ENCODE measurements at places on chromosomes 6 and 20.
A peak's percentile ranks its signal among the peaks of the same experiment; 100 is the strongest.

DNA sequence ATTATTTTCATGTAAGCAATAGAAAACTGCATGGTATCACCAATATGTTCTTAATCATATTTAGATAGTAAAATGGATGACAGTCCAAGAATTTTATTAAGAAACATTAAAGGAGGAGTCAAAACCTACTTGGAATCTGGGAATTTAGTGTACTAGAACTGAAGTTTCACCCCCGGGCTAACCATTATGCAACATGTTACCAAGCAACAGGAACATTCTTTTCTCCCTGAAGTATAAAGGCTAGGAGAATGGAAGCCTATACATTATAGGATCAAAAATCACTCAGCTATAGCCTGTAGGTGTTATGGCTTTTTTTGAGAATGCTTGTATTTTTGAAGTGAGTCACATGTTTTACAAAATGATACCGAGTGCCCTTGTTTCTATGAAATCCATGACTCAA lies 538.3 kb downstream of the GRIK2 start:
- DNase-seq: peak; percentile 4

DNA sequence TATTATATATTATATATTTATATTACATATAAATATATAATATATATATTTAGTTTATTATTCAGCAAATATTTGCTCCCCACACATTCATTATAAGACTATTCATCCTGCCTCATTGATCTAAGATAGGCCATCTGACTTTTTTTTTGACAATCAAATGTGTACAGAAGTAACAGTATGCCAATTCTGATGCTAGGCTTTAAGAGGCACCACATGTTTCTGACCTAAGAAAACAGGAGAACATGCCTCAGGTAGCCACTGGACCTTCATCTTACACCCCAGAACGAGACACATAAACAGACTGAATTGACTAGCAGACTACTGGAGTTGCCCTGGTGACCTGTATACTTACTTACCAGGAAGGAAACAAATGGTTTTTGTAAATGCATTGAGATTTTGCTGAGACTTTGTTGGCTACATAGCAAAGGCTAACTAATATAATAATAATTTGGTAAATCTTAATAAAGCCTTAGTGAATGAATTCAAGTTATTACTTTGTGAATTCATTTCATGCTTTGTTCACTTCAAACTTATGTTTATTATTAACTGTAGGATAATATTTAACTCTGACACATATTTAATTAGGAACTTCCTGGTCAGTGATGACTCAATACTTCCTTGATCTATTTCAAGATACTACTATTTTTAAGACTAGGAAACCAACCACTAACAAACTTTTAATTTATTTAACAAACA lies 13.4 kb upstream of the MYO6 start:
- peak; percentile 40 for DNase-seq

DNA sequence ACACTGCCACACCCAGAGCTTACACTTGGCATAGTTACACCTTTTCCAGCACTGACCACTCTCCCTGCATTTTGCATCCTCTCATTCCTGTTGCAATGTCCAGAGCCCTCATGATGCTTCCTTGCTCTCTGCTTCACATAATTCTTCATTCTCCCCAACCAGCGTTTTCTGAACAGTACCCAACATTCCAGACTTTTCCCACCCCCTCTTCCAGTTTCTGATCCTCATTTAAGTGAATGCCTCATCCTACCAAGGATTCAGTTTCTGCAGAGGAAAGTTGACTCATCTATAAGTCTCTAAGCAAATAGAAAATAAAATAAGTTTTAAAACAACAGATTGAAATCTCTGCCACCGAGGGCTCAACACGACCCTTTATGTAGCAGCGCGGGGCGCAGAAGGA lies 321.3 kb upstream of the TCF21 start:
- DNase-seq: peak; percentile 24

- DNase-seq: no peak
Observed at GRCh38 chr6:13952101-13952500, 27.3 kb downstream of the RNF182 start.

DNA sequence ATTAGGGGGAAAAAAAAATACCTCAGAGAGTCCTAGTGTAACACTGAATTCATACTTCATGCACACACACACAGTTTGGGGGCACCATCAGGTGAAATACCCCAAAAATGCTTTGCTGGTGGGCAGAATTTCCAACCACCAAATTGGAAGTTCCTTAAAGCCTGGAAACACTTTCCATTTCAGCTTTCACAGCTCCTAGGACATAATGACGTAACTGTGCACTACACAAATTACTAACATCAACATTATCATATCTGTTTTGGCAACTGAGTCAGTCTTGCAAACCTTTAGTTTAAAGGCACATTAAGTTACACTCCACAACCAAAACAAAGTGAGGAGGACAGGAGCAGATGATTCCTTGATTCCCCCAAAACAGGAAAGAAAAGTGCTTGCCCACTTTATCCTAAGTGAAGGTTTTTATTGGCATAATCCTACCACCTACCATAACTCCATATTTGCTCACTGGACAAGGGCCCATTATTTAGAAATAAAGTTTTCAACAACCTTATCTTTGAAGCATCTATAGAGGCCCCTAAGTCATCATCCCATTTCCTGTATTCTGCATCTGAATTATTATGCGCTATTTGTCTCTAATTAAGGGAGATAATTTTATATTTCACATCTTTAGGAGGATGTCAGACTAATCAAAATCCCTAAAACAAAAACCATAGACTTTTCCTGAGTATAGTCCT lies 3.4 kb downstream of the MBOAT1 start:
- DNase-seq: no peak

GRCh38 chr6:31352683-31353383 lies 4.1 kb downstream of the HLA-B start:
- DNase-seq: no peak

- no peak for DNase-seq
Observed at GRCh38 chr6:145313041-145313855, 422.1 kb downstream of the EPM2A start.

DNA sequence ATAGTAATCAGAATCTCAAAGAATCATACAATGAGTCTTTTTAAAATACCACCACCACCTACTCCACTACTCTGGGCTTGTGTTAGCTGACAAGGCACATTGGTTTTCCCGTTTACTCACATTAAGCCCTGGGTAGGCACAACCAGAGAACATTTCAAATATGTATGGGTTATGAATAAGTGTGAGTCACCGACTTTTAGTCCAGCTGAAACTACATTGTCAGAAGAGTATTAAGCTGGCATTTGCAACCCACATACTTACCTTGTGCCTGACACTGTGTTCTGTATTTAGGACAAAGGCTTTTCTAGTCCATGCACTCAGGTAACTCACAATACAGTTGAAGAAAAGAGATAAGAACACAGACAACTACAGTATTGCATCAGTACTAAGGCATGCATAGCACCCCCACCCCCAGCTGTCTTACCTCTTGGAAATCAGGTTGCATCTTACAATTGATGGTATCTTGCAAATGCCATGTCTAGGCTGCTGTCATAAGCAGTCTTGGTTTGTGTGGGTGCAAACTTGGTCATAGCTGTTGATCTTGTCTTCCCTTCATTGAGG lies 40.3 kb upstream of the AHI1 start:
- peak; percentile 51 for DNase-seq

- DNase-seq: no peak
Observed at GRCh38 chr6:111068866-111069234, 18.5 kb upstream of the SLC16A10 start.

- no peak for DNase-seq
Observed at GRCh38 chr20:63167918-63168520, 47.9 kb downstream of the YTHDF1 start.

GRCh38 chr6:158879180-158879579 lies 60.0 kb upstream of the EZR start:
- DNase-seq: no peak

All from GM03348 (cell line).